ENCODE measurements at places on chromosomes 12 and 14.

- DNase-seq = no peak
Measured at GRCh38 chr12:13186302-13186701, 10.2 kb upstream of the EMP1 start.

- DNase-seq = peak; percentile 96
Measured at GRCh38 chr12:132908145-132909029, 21.0 kb upstream of the CHFR start.

DNA sequence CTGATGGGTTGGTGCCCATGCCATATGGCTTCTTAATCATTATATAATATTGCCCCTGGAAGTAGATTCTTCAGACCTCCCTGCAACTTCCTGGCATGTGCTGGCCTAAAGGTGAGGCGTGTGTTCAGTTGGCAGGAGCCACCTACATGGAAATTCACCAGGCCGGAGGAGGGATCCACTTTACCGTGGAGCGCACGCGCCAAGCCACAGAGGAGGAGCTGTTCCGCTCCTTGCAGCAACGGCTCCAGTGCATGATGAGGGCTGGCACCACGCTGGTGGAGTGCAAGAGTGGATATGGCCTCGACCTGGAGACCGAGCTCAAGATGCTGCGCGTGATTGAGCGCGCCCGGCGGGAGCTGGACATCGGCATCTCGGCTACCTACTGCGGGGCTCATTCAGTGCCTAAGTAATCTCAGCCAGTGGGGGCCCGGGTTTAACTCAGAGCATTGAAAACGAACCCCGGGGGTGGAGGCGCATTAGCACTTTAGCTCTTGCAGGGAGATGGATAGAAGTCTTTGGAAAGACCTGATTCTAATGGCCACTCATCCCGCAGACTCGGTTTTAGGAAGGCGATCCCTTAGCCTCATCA is 13.5 kb downstream of the AMDHD1 start:
- no peak for DNase-seq

- DNase-seq = no peak
Measured at GRCh38 chr14:57480051-57480450, 13.6 kb downstream of the CCDC198 start.

GRCh38 chr12:58268069-58268468 is 326.7 kb downstream of the ATP23 start:
- no peak for DNase-seq

- DNase-seq = no peak
Measured at GRCh38 chr12:25311506-25311905, 60.8 kb upstream of the KRAS start.

GRCh38 chr12:90172524-90172923 is 463.9 kb upstream of the ATP2B1 start:
- no peak for DNase-seq

DNA sequence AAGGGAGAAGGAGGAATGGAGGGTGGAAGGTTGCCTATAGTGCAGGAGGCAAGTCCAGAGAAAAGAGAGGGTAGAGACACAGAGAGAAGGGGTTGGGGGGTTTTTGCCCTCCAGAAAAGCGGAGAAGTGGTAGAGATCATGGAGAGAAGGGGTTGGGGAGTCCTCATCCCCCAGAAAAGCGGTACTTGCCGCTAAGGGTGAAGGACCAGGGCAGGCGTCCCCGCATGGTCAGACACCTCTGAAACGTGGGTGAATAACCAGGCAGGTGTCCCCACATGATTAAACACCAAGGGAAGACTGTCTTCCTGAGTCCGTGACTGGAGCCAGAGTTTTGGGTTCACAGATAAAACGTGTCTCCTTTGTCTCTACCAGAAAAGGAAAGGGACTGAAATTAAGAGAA is 439.0 kb downstream of the SOX5 start:
- DNase-seq = no peak

DNA sequence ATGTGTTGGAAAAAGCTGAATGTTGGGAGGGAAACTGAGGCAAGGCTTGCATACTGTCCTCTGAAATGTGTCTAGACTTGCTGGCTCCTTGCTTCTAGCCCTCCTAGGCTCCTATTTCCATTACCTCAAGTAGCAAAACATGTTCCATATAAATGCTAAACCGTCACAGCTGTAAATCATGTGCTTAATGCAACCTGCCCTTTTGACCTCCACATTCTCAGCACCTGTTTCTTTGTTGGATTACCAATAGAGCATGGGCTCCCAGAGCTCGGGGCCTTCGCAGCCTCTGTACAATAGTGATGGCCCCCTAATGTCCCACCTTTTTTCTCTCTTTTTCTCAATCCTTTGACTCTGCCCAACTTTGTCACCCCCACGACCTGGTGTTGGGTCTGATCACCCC is 23.3 kb downstream of the RERGL start:
- DNase-seq = no peak

GRCh38 chr14:50516091-50516490 is 16.3 kb downstream of the MAP4K5 start:
- no peak for DNase-seq

GRCh38 chr12:118361889-118362288 is 10.8 kb downstream of the TAOK3 start:
- no peak for DNase-seq

DNA sequence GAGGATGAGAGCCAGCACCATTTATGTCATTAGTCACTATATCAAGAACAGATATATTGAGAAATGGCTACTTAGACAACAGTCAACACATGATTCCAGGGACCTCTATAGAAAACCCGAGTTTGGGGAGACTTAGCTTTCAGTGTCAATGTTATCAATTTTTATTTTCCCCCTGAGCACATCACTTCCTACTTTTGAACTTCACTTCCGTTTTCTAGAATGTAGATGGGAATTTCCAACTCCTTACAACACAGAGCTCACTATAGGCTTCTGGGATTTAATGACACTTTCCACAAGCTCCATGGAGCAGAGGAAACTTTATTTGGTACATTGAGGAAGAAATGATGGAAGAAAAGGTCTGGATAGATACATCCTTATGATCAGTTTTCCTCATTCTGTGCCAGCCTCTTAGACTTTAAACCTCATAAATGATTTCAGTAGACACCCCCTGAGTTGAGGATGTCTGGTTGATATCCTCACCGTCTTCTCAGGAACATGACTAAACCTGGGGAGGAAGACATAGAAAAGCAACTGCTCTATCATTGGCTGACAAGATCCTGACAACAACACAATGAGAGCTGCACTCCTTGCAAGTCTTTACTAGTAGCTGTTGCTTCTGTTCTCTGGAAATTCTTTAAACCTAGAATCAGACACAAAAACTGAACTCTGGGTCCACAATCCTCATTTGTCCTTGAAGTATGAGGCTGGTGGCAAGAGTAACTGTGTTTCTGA is 449.4 kb upstream of the OR4E1 start:
- no peak for DNase-seq

DNA sequence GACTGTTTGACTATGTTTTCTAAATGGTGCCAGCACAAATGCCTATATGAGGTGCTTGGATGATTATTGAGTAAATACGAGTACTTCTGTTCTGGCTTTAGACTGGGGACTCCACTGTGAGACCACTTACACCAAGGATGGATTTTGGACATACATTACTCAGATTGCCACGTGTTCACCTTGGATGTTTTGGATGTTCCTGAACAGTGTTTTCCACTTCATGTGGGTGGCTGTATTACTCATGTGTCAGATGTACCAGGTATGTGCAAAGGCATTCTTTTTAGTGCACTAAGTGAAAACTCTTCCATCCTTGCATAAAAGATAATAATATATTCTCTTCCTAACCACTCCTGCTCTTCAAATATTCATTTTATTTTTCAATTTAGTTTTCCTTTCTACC is 30.7 kb downstream of the CSRP2 start:
- peak; percentile 19 for DNase-seq

Data from GM12864 (cell line).